ENCODE measurements at places on chromosomes 16 and 17. TPM values are rescaled to one million over a fixed set of nuclear protein-coding genes. Genes with fewer than 3 reads are reported as not detected.
A peak's percentile ranks its signal among the peaks of the same experiment; 100 is the strongest.

NRN1L gene
- not detected for total RNA-seq

DNA sequence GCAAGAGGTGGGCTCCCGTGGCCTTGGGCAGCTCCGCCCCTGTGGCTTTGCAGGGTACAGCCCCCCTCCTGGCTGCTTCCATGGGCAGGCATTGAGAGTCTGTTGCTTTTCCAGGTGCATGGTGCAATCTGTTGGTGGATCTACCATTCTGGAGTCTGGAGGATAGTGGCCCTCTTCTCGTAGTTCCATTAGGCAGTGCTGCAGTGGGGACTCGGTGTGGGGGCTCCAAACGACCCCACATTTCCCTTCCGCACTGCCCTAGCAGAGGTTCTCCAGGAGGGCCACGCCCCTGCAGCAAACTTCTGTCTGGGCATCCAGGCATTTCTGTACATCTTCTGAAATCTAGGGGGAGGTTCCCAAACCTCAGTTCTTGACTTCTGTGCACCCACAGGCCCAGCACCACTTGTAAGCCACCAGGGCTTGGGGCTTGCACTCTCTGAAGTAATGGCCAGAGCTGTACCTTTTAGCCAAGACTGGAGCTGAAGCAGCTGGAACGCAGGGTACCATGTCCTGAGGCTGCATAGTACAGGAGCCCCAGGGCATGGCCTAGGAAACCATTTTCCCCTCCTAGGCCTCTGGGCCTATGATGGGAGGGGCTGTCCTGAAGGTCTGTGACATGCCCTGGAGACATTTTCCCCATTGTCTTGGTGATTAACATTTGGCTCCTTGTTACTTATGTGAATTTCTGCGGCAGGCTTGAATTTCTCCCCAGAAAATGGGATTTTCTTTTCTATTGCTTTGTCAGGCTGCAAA is 6.0 kb downstream of the PRKAR1A start:
- no peak for DNase-seq

TP53TG3D gene
- 3.2 TPM for total RNA-seq

- no peak for DNase-seq
These were observed 3.3 kb downstream of the KRT37 start for GRCh38 chr17:41421116-41421515.

DNA sequence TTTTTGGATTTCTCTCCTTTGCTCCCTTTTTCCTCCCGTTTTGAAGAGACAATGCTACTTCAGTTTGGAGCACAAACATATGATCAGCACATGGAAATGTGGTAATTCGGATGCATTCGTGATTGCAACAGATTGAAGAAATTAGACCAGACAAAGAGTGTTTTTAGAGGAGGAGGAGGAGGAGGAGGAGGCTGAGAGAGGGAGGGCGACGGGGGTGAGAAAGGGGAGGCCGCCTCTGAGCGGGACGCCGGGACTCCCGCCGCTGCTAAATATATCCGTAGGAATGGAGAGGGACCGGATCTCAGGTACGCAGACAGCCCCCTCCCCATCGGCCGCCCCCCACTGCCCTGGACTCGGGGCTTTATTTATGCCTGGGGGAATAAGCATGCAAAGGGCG is 179.3 kb downstream of the SEC14L1 start:
- DNase-seq: peak; percentile 46

Data from Daoy (cell line).